ENCODE measurements at places on chromosomes 1 and 21.

DNA sequence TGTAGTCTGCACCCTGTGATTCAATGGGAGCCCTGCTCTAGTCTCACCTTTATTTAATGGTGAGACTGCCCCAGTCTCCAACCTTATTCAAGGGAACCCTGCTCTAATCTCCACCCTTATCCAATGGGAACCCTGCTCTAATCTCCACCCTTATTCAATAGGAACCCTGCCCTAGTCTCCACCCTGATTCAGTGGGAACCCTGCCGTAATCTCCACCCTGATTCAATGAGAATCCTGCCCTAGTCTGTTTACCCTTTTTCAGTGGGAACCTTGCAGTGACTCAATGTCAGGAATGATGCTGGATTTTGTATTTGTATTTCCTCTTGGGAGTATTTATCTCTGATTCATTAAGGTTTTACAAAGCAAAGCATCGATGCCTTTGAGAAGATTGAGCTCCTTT lies 39.5 kb downstream of the TRPM2 start:
- peak; percentile 48 for DNase-seq

DNA sequence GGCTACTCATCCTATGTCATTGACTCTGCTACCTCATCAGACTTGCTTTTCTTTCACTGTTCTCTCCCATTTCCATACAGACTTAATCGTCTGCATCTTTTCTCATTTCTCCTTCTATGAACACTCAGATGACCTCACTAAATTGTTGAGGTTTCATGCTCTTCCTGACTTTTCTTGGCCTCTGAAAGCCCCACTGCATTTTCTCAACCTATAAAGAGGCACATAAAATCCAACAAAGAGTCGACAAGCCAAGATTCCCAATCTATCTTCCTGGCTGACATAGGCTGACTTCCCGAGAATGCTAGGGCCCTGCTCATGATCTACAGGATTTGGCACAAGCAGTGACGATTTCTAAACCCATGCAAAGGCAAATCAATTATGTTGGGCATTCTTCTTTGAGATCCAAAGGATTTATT lies 280.8 kb upstream of the DPYD start:
- DNase-seq = peak; percentile 9

GRCh38 chr1:29094954-29095353 lies 28.7 kb downstream of the TMEM200B start:
- DNase-seq = no peak

GRCh38 chr1:11930571-11931445 lies 3.7 kb upstream of the PLOD1 start:
- peak; percentile 54 for DNase-seq

DNA sequence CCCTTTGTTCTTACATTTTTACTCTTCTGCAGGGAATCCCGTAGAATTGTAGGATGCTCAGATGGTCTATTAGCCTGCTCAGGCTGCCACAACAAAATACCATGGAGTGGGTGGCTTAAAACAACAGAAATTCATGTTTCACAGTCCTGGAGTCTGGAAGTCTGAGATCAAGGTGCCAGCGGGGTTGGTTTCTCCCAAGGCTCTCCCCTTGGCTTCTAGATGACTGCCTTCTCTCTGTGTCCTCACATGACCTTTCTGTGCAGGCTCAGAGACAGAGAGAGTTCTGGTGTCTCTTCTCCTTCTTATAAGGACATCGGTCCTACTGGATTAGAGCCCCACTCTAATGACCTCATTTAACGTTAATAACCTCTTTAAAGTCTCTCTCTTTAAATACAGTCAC lies 41.7 kb downstream of the HUNK start:
- DNase-seq = no peak

GRCh38 chr1:228016653-228017355 lies 10.0 kb downstream of the WNT3A start:
- no peak for DNase-seq

DNA sequence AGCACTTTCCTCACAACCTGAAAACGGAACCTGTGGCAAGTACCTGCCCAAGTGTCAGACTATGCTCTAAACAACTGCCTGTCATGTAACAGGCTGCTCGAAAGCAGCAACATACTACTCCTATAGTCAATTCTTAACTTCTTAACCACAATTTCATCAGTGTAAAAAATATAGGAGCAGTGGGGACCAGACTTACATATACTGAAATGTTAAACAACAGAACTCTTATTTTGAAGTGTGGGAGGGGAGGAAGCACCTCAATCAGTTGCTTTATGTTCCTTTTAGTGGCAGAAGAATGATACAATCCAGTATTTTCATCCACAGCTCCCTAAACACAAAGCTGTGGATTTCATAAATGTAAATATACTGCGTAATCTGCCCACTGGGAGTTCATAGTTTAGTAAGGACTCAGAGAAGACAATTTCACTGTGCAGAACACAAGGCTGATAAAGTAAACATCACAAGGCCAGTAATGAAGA lies 44.2 kb downstream of the WLS start:
- no peak for DNase-seq

GRCh38 chr1:245837718-245838117 lies 669.4 kb downstream of the SMYD3 start:
- peak; percentile 11 for DNase-seq

DNA sequence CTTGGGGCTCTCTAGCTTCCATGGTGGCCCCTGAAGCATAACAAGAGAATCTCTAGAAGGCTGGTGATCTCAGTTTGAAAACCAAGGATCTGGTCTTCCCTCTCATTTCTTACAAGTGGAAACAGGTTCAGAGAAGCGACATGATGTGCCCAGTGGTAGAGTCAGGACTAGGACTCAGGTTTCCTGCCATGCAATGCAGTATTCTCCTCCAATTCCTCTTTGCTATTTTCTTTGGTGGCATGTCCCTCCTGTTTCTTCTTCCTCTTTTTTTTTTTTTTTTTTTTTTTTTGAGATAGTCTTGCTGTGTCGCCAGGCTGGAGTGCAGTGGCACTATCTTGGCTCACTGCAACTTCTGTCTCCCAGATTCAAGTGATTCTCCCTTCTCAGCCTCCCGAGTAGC lies 195.6 kb upstream of the C1orf105 start:
- no peak for DNase-seq

DNA sequence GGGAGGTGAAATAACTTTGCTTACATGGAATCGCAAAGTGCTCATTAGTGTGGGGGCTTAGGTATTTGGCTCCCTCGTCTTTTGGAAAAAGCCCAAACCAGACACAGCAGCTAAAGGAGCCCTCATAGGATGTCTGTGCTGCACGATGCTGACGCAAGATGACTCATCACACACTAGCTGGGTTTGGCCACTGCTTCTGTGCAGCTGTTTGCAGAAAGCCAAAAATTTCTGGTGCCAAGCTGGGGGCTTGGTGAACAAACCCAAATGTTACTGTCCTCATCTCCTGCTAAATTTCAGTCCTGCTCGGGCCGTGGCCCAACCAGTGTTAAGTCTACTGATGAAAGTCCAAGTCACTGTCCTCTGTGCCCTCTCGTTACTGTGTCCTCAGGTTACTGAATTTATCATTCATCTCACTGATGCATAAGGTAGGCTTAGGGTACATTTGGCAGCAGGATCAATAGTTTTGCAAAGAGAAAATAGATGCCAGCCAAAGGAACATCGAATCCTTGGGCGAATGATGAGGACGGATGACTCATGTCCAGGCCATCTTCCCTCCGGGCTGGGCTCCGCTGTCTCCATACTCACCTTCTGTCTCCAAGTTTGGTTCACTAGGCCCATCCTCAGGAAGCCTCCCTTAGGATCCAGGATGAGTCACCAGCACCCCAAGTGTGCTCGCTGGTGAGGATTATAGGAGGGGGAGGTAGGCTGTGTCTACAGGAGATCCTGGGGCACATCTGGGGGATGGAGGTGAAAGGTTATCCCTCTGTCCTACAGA lies 177.7 kb downstream of the ADSS2 start:
- DNase-seq = peak; percentile 99

GRCh38 chr1:25550155-25550506 lies 6.7 kb downstream of the LDLRAP1 start:
- DNase-seq = peak; percentile 87

GRCh38 chr1:203509135-203509534 lies 15.2 kb downstream of the OPTC start:
- DNase-seq = no peak

- no peak for DNase-seq
Observed at GRCh38 chr1:46554597-46555381, 3.3 kb upstream of the KNCN start.

DNA sequence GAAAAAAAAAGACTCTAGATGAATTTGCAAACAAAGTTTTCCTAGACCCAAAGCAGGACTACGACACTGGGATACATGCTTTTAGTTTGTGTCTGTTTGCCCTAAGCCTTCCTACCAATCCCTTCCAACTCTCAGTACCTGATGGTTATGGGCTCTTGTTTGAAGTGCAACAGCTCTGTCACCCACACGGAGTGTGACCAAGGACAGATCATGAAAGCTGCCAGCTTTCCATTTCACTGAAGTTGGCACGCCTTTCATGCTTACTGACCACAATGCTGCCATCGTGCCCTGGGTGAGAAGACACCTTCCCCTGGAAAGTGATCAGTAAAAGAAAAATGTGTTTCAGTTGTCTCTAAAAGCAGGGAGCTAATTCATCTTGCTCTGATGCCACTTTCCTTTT lies 312.5 kb upstream of the PTBP2 start:
- DNase-seq = no peak

GRCh38 chr21:38714999-38715398 lies 90.7 kb upstream of the ETS2 start:
- DNase-seq = no peak

GRCh38 chr1:25111706-25112105 lies 120.6 kb downstream of the SYF2 start:
- no peak for DNase-seq

GRCh38 chr1:96346719-96347118 lies 374.9 kb upstream of the PTBP2 start:
- no peak for DNase-seq

DNA sequence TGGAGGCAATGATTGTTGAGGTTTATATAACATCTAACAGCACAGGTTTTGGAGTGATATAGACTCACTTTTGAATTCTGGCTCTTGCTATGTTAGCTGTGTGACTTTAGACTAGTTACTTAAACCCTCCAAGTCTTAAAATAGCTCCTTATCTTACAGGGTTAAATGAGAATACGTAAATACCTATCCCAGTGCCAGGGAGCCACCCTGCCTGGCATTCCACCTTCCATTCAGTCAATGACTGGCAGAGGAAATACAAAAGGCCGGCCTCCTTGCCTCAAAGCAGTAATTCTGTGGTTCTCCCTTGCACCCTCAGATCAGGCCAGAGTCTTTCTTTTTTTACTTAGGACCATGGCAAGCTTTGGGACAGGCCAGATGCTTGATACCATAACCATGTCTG lies 31.8 kb downstream of the DBT start:
- no peak for DNase-seq

DNA sequence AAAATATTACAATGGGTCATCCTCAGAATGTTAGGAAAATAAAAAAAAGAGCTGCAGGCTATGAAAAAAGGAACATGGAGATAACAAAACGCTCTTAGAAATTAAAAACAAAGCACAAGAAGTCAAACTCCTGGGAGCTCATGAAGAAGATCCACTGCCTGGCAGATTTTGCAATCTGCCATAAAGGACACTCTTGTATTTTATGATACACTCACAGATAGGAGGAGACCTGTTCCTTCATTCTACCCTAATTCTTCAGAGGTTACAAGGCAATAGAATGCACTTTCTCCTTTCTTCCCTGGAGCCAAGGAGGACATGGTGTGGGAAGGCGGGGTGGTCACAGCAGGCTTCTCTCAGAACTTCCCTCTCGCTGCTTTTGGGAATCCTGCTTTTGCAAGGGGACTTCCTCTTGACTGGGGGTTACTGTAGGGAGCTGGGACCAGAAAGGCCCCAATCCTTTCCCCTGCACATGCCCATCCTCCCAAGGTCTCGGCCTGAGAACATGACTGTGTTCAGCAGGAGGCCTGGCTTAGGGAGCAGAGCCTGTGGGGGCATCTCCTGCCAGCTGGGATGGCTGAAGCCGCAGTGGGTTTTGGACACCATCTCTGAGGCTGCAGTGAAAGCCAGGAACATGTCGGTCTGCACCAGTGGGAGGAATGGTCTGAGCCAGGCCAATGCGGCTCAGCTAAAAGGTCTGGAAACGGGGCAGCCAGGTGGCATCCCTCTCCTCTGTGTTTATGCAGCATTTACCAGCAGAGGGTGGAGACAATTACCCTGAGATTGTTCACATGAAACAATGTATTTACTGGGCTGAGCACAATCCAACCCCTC lies 44.8 kb downstream of the GPR161 start:
- DNase-seq = no peak

- no peak for DNase-seq
Observed at GRCh38 chr1:230713915-230714764, at the start of gene AGT. Gene AGT (minus strand): TSS chr1:230714122. CDS start chr1:230710823, 3,299 bp downstream.

DNA sequence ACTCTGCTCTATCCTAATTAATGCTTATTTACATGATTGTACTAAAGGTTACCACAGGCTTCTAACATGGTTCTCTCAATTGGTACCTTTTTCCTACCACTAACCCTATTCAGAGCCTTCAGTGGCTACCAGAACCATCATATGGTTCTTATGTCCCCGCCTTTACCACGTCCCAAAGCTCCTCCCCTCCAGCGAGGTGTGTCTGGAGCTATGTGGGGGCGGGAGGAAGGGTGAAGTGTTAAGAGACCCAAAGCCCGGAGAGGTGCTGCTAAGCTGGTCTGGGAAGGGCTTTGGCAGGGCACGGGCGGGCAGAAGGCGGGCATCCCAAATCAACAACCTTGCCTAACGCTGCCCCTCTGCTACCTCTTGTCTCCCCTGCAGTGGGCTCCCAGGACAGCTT lies 10.0 kb downstream of the SPATA46 start:
- DNase-seq = no peak

- peak; percentile 74 for DNase-seq
Observed at GRCh38 chr1:162908780-162909179, 47.8 kb upstream of the CCDC190 start.

DNA sequence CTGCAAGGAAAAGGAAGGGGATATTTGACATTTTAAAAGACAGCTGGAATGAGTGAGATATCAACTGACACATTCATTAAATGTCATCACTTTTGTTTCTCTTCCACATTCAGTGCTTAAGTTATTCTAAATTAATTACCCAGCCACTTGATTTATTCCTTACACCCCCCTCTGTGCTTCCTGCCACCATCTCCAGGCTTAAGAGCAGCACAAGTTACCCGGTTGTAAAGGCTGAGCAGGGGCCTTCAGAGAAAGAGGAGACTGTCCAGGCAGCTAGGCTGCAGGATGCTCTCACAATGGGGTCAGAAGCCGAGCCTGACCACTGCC lies 71.4 kb downstream of the SYT6 start:
- no peak for DNase-seq

- DNase-seq = peak; percentile 44
Observed at GRCh38 chr1:24540906-24541710, 14.8 kb upstream of the NCMAP start.

DNA sequence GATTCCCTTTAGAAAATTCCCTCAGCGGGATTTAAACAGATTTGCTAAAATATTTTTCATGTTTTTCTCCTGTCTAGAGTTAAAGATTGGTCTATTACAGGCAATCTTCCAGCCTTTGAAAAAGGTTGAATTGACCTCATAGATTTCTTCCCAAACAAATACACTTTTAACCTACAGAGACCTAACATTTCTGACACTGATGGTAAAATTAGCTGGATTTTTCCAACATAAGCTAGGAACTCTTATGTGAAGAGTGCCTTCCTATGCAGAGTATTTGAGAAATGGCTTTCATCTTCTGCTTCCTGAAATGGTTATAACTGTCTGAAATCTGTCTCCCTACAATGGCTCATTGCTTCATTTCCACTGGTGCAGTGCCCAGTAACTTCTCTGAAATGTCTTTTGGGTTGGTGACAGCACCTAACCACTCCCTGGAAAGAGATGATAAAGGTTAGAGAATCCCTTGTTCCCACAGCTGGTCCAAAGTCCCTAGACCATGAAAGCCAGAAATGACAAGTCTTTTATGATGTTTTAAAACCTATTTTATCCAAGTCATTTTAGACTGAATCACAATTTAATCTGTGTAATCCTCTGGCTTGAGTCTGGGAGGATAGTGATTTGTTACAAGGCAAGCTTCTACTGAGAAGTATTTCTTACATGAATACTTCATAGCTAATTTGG lies 269.4 kb downstream of the BACH1 start:
- DNase-seq = no peak

All from NCI-H226 (cell line).